ENCODE measurements at places on chromosomes 7 and 10.

GRCh38 chr10:100338434-100339036 lies 8.5 kb upstream of the SCD start:
- DNase-seq: peak; percentile 53

- no peak for DNase-seq
Measured at GRCh38 chr7:108307194-108307593, 149.0 kb downstream of the NRCAM start.

- no peak for DNase-seq
Measured at GRCh38 chr7:65910237-65910636, 37.4 kb downstream of the VKORC1L1 start.

- DNase-seq: no peak
Measured at GRCh38 chr10:94666391-94667102, 17.0 kb upstream of the CYP2C18 start.

DNA sequence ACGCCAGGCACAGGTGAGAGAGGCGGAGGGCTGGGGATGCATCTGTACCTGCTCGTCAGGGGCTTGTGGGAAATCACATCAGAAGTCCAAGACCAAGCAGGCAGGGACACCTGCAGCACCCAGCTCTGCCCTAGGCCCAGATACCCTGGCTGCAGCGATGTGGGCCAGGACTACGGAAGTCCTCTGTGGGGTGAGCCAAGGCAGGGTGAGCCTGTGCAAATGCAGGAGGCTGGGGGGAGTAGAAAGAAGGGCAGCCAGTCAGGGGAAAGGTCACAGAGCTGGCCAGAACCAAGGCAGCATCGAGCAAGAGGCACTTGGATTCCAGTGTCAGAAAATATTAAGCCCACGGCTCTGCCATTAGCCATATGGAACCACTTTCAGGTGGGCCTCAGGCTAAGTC lies 85.2 kb downstream of the TNS3 start:
- DNase-seq: no peak

DNA sequence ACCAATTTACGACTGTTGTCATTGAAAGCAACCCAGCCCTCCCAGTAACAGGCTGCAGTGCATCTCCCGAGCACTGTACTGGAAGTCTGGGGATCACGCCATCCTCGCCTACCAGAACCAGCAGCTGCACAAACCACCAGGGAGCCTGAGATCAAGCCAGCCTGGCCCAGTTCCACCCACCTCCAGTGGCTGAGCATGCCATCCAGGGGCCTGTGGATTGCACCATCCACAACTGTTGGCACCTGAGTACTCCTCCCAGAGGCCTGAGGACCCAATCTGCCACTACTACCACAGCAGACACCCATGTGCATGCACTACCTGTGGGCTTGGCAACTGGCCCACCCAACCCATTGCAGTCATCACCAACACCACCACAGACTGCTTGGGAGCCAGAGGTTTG lies 44.2 kb downstream of the HERPUD2 start:
- DNase-seq: no peak

GRCh38 chr7:145718129-145718528 lies 398.5 kb upstream of the CNTNAP2 start:
- no peak for DNase-seq

DNA sequence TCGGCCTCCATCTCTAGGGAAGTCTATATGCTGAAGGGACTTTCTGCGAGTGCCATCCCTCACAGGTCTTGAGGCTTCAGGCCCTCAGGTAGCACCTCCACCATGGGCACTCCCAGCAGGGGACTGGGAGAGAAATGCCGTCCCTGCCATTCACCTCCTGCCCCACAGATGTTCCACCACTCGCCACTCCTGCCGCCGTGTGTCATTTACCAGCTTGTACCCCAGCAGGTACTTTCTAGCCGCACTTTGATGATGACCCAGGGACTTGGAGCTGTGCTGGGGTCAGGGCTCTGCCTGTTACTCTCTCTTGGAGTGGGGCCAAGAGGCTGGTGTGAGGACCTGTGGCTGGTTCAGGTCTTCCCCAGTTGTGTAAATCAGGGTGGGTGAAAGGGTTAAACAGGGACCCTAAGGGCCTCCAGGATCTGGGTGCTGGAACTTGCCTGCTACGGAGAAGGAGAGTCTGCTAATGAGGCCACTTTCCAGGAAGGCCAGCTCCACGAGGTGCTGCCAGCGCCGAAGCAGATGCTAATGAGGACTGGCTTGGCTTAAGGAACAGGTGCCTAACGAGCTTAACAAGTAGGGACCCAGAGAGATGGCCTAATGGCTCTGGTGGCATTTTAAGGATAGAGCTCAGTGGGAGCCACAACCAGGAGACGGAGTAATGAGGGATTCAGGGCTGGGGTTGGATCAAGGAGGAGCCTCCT lies 32.4 kb downstream of the CRHR2 start:
- DNase-seq: no peak

DNA sequence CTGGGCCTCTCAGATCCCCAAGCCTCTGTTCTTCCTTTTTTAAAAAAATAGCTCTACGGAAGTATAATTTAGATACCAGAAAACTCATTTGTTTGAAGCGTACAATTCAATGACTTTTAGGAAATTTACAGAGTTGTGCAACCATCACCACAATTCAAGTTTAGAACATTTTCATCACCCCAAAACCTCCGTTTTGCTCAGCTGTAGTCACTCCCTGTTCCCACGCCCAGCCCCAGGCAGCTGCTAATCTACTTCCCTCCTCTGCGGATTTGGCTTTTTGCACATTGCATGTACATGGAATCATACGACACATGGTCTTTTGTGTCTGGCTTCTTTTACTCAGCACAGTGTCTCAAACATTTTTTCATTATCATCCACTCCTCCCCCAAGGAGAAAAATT lies 229.2 kb downstream of the TCF7L2 start:
- DNase-seq: no peak

- no peak for DNase-seq
Measured at GRCh38 chr7:106072715-106073091, 39.4 kb downstream of the SYPL1 start.

DNA sequence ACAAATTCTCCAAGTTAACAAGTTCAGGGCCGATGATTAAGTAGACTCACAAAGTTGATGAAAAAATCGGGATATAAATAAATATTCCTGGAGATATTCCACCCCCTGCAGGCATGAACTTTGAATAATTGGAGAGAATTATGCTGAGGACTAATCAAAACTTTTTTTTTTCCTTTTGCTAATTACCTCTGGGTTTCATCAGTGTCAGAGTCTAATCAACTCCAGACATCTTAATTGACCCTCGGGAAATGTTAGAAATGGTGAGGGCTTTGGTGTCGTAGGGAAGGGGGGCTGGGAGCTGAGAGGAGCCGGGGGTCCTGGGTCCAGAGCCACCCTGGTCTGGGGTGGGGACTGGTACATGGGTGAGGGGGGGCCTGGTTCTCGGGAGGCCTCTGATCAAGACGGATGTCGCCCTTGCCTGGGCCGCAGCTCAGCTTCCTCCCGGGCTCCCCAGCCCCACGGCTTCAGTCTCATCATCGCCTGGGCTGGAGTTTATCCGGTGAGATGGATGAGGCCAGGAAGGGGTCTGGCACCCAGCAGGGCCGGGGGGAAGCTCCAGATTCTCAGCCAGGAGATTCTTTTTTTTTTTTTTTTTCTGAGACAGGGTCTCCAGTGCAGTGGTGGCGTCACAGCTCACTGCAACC lies 30.4 kb upstream of the ELFN1 start:
- no peak for DNase-seq

DNA sequence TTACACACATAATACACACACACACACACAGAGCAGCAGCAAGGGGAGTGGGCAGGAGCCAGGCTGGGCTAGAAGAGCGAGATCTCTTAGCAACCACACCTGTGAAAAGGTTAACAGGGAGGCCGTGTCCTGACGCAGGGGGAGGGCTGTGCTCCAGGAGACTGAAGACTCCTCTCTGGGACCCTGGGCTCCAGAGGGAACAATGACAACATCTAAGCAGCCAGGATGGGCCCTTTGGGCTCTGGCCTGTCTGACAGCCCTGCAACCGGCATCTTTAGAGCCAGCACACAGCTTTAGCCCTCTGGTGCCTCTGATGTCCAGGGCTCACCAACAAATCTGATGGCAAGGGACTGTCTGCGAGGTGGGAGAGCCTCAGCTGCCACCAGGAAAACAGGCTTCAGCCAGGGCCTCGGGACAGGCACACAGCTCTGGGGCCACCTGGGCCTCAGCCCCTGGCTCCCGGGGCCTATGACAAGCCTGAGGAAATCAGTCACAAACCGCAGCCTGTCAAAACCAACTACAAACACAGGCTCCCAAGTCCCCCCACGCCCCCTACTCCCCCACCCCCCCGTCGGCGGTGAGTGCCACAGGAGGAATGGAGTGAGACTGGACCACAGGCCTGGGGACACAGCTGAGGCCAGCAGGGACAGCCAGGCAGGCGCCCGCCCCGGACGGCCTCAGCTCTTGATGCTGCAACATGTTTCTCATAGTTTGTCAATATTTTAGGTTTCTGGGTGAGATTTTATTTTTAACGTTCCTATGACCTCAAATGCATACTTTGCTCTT lies 102.8 kb downstream of the TNS3 start:
- DNase-seq: no peak

DNA sequence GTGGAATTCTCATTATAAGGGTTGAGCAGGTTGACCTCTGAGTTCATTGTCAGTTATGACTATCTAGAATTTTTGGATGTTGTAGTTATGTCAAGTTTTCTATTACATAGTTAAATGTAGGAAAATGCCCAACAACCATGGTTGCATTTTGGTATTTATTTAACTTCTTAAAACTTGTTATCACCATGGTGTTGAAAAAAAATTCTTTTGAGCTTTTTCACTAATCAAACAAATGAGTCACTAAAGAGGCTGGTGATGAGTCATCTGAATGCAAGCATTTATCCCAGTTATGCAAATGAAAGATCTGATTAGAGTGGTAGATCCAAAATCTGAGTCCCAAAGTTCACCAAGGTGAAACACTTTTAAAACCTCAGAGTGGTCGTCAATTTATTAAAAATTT lies 624.7 kb upstream of the IGFBP3 start:
- no peak for DNase-seq

DNA sequence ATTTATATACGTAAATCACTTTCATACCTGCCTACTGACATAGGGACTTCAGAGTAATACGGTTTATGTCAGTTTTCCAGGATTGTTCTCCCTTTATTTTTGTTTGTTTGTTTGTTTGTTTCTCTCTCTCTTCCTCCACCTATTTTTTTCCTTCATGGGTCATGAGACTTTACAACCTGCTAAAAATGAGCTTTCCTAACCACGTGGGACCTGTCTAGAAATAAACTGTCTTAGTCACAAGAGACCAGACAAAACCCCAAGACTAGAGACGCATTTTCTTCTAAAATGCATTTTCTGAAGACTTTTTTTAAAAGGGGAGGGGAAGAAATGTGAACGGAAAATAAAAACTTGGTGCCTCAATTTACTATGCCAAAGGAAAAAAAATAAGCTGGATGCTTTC lies 41.1 kb upstream of the FIGNL1 start:
- no peak for DNase-seq

- DNase-seq: no peak
Measured at GRCh38 chr10:122140461-122140902, 130.6 kb upstream of the BTBD16 start.

- DNase-seq: no peak
Measured at GRCh38 chr7:26688936-26689506, 175.4 kb downstream of the SKAP2 start.

DNA sequence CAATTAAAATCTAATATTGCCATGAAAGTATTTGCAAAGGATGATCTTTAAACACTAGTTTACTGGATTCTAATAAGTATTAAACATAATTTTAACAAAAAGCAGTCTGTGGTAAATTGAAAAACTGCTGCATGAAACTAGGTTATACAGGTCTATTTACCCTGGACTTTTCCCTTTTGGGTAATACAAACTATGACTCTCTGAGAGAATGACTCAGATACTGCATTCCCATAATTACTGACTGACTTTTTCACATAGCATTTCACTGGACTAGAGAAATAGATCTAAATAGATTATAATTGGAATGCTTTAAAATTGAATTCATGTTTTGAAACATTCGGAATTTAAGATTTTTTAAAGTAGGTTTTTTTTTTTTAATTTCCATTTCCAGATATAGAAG lies 395.7 kb downstream of the THSD7A start:
- no peak for DNase-seq

GRCh38 chr10:30786131-30786530 lies 156.6 kb upstream of the LYZL2 start:
- DNase-seq: no peak

DNA sequence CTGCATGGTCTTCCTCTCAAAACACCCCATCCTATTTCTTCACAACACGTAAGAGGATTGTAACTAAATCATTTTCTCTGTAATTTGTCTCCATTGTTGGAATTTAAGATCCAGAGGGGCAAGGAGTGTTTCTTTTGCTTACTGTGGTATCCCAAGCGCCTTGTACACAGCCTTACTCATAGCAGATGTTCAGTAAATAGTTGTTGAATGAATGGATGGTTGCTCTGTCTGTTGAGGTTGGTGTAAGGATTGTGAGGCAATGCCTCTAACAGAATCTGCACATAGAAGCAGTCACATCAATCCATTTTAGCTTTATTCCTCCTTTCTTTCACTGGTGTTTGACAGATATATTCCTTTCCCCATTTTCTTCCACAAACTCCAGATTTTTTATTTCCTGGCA lies 90.1 kb downstream of the ZNF365 start:
- no peak for DNase-seq

DNA sequence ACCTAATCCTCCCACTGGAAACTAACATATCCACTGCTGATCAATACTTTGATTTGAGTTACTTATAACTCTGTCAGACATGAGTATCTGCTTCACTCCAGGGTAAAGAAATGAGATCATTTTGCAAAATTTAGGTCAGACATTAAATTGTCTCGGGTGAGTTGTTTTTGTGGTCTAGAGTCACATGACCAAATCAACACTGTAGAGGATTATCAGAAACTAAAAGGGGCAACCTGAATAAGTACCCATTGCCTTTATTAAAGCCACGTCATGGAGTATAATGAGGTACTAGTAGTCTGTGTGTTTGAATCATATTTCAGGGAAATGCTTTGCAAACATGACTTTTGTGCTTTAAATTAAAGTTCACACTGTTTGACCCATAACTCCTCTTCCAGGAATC lies 107.7 kb upstream of the ADO start:
- DNase-seq: no peak

DNA sequence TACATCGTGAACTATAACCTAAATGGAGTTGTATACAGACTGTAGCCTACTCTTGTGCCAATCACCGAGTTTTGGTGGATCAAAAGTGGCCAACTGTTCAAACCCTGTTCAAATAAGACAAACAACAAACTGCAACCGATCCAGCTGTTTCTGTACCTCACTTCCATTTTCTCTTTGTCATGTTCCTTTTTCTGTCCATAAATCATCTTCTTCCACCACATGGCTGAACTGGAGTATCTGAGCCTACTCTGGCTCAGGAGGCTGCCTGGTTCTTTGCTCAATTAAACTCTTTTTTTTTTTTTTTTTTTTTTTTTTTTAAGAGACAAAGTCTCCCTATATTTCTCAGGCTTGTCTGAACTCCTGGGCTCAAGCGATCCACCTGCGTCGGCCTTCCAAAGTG lies 59.0 kb upstream of the NPVF start:
- no peak for DNase-seq

- DNase-seq: no peak
Measured at GRCh38 chr7:17319164-17320101, 21.0 kb downstream of the AHR start.

GRCh38 chr7:22700559-22701002 lies 26.4 kb upstream of the IL6 start:
- DNase-seq: no peak

GRCh38 chr10:131238669-131239280 lies 72.7 kb downstream of the TCERG1L start:
- no peak for DNase-seq

- no peak for DNase-seq
Measured at GRCh38 chr7:73742753-73743641, 4.4 kb upstream of the ABHD11 start.
